ENCODE measurements at places on chromosomes 6 and 20. TPM values are rescaled to one million over a fixed set of nuclear protein-coding genes. Genes with fewer than 3 reads are reported as not detected.

GRCh38 chr6:7114744-7115458, 7.1 kb downstream of the RREB1 start:
- H3K27me3 ChIP-seq: no peaks in the 10 kb centered on the region
- H3K4me3 ChIP-seq: no peak overlapping the region
- DNase-seq: peak; percentile 4

WFDC12 gene
- not detected for total RNA-seq

DNA sequence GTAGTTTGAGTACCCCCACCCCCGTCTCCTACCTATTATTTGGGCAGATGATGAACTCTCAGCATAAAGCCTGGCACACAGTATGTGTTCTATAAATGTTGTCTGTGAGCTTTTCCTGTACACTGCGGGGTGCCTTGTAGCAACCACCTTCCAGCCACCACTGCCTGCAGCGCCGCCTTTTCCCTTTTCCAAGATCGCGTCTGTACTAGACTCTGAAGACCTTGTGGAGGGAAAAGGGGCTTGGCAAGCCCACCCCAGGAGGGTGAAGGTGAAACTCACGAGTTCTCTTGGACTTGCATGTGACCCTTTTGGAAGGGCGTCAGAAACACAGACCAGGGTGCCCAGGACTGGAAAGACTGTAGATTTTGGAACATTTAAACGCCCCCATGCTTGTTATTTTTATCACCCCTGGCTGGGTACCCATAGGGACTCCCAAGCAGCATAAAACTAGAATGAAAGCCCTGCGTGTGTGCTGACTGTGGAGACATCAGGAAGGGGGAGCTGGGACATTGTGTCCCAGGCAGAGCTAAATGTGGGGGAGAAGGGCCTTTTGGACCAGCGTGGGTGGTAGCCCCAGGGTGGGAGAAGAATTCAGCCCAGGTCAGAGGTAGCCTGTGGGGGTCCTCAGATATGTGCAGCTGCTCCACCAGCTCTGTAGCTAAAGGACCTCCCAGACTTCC, 8.3 kb downstream of the BAK1 start:
- H3K36me3 ChIP-seq: no peaks in the 10 kb centered on the region
- H3K27ac ChIP-seq: peak overlapping the region; percentile 100
- no peaks in the 10 kb centered on the region for H3K27me3 ChIP-seq
- DNase-seq: no peak
- peaks cover 16% of the 10 kb centered on the region for H3K4me1 ChIP-seq

- no peak for DNase-seq
- H3K27ac ChIP-seq: no peak overlapping the region
- H3K4me1 ChIP-seq: no peaks in the 10 kb centered on the region
- no peak overlapping the region for H3K4me3 ChIP-seq
- no peaks in the 10 kb centered on the region for H3K27me3 ChIP-seq
Measured at GRCh38 chr20:49516916-49517804, 34.7 kb upstream of the KCNB1 start.

DNA sequence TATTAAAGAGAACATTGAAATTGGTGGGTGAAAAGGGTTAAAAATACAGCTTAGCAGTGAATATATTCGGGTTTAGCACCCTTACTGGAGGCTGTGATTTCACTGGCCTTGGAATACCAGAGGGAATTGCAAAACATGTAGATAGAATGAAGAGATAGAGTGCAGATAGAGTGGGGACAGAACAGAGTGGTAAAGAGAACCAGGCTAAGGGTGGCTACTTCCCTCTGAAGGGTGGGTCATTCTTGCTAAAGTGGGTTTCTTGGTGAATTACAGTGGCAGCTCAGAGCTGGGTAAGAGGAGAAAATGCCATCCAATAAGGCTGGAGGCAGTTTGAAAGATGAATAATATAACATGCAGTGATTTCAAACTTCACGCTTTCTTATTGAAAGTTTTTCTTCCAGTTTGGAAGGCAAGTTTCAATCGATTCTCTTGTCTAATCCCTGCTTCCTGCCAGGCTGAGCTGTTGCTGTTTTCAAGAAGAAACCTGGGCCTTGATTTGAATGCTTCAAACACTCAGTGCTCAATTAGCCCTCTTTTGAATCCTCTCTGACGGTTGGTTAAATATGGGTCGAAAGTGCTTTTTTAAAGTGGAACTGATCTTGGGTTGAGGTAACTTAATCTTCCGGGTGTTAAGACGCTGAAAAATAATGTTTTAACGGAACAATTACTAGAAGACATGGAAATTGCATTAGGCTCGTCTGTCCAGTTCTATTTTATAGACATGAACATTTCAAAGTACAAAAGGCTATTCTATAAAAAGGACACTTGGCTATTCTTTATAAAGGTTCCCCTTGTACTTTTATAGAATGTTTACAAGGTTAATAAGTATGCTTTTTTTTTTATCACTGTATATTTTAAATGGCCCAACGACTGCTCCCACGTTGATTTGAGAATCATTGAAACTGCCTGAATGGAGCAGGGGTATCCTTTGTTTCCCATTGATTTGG, 203.3 kb downstream of the BCAS1 start:
- peak overlapping the region; percentile 86 for H3K27ac ChIP-seq
- no peaks in the 10 kb centered on the region for H3K36me3 ChIP-seq
- H3K4me3 ChIP-seq: no peak overlapping the region
- peaks cover 53% of the 10 kb centered on the region for H3K4me1 ChIP-seq
- no peaks in the 10 kb centered on the region for H3K27me3 ChIP-seq

DNA sequence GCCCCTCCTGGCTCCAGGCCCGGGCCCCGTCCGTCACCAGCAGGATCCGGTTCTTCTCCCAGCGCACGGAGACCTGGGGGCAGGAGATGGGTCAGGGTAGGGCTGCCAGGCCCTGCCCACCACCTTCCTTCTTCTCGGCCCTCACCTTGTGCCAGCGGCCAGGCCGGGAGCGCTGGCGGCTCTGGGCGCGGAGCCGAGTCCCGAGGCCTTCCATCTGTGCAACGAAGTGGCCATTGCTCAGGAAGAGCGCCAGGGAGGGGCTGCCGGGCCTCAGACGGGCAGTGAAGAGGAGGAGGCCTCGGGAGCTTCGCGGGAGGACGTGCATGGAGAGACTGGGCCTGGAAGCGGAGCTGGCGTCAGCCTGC, 7.9 kb downstream of the ADRM1 start:
- H3K4me3 ChIP-seq: no peak overlapping the region
- H3K36me3 ChIP-seq: peaks cover 38% of the 10 kb centered on the region
- H3K27me3 ChIP-seq: no peaks in the 10 kb centered on the region
- no peak overlapping the region for H3K27ac ChIP-seq
- no peak for DNase-seq
- no peaks in the 10 kb centered on the region for H3K4me1 ChIP-seq

DNA sequence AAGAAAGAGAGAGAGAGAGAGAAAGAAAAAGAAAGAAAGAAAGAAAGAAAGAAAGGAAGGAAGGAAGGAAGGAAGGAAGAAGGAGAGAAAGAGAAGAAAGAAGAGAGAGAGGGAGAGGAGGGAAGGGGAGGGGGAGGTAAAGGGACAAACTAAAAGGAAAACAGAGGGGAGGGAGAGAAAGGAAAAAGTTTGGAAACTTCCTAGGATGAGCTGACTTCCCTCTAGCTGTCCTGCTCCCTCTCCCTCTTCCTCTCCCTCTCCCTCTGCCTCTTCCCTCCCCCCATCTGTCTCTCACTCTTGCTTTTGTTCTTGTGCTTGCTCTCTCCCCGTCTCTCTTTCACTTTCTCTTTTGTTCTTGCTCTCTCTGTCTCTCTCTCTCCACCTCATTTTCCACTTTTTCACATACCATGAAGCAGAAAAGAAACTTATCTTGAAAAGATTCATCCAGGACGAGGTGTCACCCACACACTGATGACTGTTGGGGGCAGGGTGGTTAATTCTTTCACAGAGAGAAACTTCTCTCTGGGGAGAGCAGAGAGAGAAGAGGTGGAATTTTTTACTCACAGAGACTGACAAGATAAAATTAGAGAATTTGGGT, 56.4 kb upstream of the DUSP22 start:
- H3K4me1 ChIP-seq: peaks cover 30% of the 10 kb centered on the region
- H3K27ac ChIP-seq: peak overlapping the region; percentile 59
- H3K4me3 ChIP-seq: peak overlapping the region; percentile 12
- peak; percentile 73 for DNase-seq

- no peaks in the 10 kb centered on the region for H3K36me3 ChIP-seq
- no peaks in the 10 kb centered on the region for H3K27me3 ChIP-seq
- H3K4me3 ChIP-seq: no peak overlapping the region
- H3K27ac ChIP-seq: no peak overlapping the region
- no peak for DNase-seq
- H3K4me1 ChIP-seq: no peaks in the 10 kb centered on the region
Measured at GRCh38 chr6:7269816-7270215, 43.2 kb downstream of the SSR1 start.

DNA sequence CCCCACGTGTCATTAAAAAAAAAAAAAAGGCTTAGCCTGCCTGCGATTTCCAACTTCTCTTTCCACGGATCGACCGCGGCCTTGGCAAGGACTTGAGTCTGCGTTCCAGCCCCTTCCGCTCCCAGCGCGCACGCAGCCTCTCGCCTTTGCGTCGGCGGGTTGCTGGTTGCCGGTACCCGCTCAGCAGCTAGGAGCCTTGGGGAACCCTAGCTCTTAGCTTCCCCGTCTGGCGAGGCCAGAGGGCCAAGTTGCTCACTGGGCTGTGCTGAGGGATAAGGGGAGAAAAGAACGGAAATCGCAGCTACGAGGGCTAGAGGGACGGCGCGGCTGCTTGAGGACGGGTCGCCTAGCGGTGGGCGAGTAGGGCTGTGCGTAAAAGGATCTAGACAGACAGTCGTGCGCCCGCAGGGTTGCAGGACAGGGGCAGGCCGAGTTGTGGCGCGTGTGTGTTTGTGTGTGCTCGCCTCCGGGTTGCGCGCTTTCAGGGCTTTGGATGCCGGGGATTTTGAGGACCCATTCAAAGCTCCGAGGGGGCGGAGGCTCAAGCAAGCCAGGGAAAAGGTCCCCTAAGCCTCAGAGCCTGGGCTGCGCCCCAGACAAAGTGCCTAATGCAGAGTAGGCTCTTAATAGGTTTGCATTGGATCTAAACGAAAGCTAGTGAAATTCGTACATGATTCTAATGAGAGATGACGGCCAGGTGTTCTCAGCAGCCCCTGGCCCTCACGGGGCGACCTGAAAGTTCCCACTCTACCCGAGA, 40.5 kb upstream of the OSTM1 start:
- no peaks in the 10 kb centered on the region for H3K27me3 ChIP-seq
- H3K4me1 ChIP-seq: peaks cover 62% of the 10 kb centered on the region
- H3K36me3 ChIP-seq: no peaks in the 10 kb centered on the region
- no peak overlapping the region for H3K4me3 ChIP-seq
- DNase-seq: peak; percentile 73

GRCh38 chr6:43870660-43871061, 100.7 kb downstream of the VEGFA start:
- peaks cover 3% of the 10 kb centered on the region for H3K27me3 ChIP-seq
- no peak overlapping the region for H3K27ac ChIP-seq
- no peaks in the 10 kb centered on the region for H3K4me1 ChIP-seq
- H3K4me3 ChIP-seq: no peak overlapping the region
- no peaks in the 10 kb centered on the region for H3K36me3 ChIP-seq
- DNase-seq: no peak

DNA sequence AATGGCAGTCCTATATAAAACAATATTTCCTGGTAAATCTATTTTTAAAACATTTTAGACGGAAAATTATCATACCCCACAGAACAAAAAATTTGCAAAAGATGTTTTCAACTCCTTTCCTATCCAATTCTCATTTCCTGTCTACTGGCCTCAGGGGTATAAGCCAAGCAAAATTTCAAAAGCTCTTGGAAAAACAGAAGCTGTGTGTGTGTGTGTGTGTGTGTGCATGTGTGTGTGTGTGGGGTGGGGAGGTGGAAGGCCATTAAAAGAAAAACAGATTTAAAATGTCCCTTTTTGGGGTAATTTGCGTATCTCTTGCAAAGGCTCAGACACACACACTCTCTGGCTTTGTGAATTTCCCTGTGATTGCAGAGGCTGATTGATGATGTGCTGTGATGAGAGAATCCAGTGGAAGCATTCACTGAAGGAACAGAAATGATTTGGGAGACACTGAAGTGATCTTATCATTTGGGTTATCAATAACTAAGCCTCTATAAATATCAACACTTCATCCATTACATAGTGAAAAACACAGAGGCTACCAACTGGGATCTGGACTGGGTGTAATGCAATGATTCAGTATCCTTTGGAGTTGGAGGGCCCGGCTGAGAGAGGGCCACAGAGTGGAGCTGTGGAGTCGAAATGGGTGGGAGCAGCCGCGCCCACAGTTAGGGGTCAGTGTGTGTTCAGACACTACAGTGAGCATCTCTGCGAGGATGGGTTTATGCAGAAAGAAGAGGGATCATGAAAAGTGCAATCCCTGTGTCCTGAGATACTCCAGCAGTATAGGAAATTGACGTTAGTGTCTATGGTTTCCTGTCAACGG, 106.8 kb upstream of the PREP start:
- H3K27ac ChIP-seq: no peak overlapping the region
- DNase-seq: no peak
- H3K4me1 ChIP-seq: no peaks in the 10 kb centered on the region
- H3K27me3 ChIP-seq: peaks cover 4% of the 10 kb centered on the region

- H3K27me3 ChIP-seq: no peaks in the 10 kb centered on the region
- no peaks in the 10 kb centered on the region for H3K4me1 ChIP-seq
- H3K36me3 ChIP-seq: no peaks in the 10 kb centered on the region
- no peak overlapping the region for H3K4me3 ChIP-seq
Measured at GRCh38 chr6:66429210-66429609, 722.2 kb upstream of the EYS start.

DNAAF9 gene
- total RNA-seq: 7.7 TPM

DNA sequence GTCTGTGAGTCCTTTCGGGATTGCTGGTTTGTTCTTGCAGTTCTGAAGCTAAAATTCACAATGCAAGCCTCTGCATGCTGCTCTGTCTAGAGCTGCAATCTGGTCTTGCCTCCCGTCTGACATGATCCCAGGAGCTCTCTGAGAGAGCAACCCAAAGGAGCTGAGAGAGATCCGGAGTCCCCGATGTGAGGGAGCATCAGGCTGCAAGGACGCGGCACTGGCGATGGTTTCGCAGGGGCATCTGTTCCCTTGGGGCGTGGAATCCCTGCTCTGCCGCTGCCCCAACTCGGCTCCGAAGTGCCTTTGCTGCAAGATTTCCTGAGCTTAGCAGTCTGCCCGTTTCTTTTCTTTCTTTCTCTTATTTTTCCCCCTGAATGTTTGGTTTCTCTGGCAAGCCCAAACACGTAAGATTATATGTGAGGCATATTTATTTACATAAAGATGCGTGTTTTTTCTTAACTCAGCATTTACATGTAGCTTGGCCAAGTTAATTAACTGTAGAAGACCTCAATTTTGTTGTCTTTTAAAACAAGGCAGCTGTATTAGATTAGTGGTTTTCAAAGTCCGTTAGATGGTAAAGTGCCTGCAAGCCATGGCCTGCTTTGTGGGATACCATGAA, 873.0 kb downstream of the KIF16B start:
- no peaks in the 10 kb centered on the region for H3K4me1 ChIP-seq
- no peak overlapping the region for H3K27ac ChIP-seq
- no peaks in the 10 kb centered on the region for H3K27me3 ChIP-seq
- no peak for DNase-seq

Measured in B cell (primary cell).